ENCODE measurements at places on chromosomes 5 and 9. TPM values are rescaled to one million over a fixed set of nuclear protein-coding genes. Genes with fewer than 3 reads are reported as not detected.

Gene ST8SIA4
- not detected for total RNA-seq

Gene FBP1
- 6.5 TPM for total RNA-seq

Gene TAS2R1
- not detected for total RNA-seq

Gene IL9
- total RNA-seq: not detected

Gene IQGAP2
- total RNA-seq: 25.0 TPM

Gene PLAC8L1
- total RNA-seq: 3.8 TPM

Gene ENG
- total RNA-seq: 0.32 TPM

Gene HAND1
- not detected for total RNA-seq

Gene FYB1
- 42.8 TPM for total RNA-seq

Gene ABO
- 3.3 TPM for total RNA-seq

GRCh38 chr9:70696694-70697335, 282.4 kb upstream of the KLF9 start:
- no peak for DNase-seq

GRCh38 chr5:88979244-88979643, 96.3 kb upstream of the MEF2C start:
- no peak for DNase-seq

DNA sequence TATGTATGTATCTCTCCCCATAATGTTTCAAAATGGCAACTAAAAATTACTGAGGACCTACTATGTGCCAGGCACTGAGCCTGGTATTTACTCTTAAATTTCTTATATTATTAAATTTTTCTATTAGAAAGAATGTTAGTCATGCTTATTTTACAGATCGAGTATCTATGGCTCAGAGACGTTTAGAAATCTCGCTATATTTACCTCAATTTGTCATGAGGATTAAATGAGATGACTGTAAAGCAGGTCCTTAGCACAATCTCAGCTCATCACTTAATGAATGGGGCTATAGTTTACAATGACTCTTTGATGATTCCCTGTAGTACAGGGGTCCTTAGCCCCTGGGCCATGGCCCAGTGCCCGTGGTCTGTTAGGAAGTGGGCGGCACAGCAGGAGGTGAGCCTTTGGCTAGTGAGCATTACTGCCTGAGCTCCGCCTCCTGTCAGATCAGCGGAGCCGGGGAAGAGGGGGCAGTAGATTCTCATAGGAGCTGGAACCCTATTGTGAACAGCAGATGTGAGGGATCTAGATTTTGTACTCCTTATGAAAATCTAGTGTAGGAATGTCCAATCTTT, 15.5 kb downstream of the ENC1 start:
- no peak for DNase-seq

DNA sequence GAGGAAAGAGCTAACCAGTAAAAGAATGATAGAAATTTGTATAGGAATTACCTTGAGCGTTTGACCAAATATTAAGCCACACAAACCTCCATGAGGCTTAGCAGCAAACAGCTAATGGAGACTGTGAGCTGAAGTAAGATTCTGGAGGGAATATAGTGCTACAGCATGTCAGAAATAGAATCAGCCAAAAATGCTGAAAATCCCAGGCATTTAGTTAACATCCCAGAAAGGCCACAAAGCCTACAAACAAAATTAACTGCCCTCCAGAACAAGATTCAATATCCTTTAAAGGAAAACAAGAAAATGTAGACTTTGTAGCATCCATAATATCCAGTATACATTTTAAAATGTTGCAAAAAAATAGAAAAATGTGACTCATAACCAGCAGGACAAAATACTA, 257.8 kb upstream of the TUSC1 start:
- no peak for DNase-seq

DNA sequence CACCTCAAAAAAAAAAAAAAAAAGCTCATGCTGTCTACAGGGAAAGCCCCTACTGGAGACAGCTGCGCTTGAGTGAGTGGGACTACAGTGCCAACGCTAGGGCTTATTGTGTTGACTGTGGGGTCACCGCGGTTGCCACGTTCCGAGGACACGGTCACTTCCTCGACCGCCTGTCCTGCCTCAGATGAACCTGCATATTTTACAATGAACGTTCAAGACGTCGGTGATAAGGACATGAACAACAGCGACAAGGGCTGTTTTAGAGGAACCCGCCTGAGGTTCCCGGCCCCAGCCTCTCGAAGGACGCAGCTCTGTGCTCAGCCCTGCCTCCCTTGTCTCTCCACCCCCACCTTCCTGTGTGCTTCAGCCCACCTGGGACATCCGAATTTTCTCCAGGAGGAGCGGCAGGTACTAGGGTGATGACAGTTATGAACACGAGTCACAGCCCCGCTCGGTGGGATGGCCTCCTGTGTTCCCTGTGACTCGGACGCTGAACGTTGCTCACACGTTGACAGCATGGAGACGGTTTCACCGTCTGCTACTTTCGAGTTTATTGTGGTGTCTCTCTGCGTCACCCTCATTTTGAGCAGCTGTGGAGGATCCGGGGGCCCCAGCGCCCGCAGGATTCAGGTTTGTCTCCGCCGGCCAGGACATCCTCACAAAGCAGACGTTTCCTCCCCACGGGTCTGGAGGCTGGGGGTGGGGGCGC, 11.3 kb upstream of the DIPK1B start:
- DNase-seq: no peak

DNA sequence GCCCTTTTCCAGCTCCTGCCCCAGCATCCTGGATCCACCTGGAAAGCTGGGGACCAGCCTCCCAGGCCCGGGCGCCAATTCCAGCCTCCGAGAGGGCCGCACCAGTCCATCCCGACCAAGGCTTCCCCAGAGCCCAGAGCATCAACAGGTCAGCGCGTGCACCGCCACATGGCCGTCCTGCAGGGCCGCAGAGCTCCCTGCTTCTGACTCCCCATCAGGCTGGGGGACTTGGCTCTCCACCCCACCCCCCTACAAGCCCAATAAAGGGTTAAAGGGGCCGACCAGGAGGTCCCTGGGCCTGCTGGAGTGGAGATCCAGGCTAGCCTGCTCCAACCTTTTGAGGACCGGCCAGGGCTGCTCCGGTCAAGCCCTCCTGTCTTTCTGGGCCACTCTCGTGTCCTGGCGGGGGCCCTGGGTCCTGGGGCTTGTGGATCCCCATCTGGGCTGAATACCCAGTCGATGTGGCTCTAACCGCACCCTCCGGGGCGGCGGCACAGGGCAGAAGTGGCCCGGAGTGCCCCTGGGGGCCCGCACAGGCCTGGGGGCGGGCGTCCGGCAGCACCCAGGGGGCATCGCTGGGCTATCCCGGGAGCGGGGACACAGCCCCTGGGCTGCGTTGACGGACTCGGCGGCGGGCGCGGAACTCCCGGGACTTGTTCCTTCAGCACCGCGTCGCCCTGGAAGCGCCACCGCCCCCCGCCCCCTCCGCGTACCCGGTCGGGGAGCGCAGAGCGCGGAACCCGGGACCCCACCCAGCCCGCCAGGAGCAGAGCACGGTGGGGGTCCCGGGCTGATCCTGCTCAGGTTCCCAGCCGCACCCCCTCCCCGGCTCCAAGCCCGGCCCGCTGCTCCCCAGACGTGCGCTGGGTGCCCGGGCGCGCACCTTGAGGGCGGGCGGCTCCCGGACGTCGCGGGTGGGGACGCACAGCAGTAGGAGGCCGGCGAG, 590 bp downstream of the ENTPD2 start:
- DNase-seq: no peak

DNA sequence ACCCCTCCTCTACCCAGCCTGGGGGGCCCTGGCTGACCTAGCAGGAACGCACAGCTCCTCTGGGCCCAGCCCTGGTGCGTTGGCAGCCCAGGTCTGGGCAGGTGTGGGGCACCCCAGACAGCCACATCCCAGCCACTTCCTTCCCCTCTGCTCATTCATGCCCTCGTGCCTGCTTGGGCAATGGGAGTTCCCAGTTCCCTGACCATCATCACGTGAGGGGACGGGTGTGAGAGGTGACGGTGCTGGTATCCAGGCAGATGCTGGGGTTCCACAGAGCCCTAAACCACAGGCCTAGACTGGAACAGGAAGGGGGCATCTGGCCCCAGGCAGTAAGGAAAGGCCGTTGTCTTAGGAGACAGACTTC, 8.4 kb downstream of the RALGDS start:
- no peak for DNase-seq

GRCh38 chr5:171427318-171428167, 8.1 kb downstream of the FGF18 start:
- no peak for DNase-seq

DNA sequence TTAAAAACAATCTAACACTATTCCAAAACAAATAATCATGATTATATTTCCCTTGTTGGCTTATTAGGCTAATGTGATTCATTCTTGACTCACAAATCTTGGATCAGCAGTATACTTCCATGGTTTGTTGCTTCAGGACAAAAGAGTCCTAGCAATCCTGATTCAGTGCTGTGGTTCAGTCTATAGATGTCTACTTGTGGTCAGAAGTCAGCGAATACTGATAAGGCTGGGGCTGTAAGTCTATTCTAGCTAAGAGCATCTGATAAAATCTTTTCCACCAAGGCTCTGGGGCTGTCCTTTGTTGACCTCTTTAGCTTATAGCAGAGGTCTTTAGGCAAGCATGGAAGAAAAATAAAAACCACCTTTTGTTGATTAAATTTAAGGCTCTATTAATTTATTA, 4.4 kb upstream of the SMIM3 start:
- no peak for DNase-seq

DNA sequence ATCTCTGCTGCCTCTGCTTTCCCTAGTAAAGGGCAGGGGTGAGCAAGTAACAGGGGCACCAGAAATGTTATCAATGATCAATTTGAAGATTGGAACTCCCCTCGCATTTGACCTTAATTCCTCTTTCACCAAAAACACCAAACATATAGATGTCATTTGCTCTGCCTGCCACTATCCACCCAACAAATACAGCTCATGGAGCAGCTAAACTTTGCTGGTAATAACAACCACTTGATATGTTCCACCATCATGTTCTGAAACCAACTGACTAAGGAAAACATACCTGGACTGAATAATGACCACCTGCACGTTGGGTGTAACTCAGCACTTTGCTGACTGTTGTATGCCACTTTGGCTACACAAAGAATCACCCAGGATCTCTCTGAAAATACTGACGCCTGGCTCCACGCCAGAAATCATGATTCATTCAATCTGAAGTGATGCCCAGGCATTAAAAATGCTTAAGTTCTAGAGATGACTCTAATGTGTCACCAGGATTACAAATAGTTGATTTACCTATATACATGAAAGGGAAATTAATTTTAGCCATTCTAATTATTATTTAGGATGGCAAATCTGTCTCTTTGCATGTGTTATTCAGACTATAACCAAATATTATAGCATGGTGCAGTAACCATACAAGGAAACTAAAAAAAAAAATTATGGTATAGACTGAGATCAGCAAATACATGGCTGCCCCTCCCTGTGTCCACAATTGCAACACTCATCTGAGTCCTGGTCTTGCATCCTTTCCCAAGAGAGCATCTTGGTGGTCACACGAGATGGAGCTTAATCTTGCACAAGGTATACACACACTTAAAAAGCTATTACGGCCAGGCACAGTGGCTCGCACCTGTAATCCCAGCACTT, 43.1 kb upstream of the TTC39B start:
- peak; percentile 29 for DNase-seq

- DNase-seq: no peak
Measured at GRCh38 chr5:158848634-158849033, 251.1 kb downstream of the EBF1 start.

DNA sequence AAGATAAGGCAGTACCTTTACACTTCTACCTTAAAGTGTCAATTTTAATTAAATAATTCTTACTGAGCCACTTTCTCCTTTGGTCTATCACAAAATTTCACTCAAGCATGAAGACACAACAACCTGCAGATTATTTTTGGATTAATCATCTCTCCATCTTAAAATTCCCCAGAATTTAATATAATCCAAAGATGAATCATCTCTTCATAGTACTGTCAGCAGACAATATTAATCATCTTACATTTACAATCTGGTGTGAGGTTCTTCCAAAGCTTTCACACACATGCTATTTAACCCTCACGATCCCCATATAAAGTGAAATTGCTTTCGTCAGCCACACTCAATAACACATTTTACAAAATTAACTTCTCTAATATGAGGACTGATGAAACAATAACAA, 43.0 kb downstream of the LHFPL2 start:
- no peak for DNase-seq

GRCh38 chr9:88983865-88984542, 7.3 kb upstream of the S1PR3 start:
- DNase-seq: no peak

- DNase-seq: no peak
Measured at GRCh38 chr9:34689512-34689911, 1.6 kb downstream of the CCL19 start.

DNA sequence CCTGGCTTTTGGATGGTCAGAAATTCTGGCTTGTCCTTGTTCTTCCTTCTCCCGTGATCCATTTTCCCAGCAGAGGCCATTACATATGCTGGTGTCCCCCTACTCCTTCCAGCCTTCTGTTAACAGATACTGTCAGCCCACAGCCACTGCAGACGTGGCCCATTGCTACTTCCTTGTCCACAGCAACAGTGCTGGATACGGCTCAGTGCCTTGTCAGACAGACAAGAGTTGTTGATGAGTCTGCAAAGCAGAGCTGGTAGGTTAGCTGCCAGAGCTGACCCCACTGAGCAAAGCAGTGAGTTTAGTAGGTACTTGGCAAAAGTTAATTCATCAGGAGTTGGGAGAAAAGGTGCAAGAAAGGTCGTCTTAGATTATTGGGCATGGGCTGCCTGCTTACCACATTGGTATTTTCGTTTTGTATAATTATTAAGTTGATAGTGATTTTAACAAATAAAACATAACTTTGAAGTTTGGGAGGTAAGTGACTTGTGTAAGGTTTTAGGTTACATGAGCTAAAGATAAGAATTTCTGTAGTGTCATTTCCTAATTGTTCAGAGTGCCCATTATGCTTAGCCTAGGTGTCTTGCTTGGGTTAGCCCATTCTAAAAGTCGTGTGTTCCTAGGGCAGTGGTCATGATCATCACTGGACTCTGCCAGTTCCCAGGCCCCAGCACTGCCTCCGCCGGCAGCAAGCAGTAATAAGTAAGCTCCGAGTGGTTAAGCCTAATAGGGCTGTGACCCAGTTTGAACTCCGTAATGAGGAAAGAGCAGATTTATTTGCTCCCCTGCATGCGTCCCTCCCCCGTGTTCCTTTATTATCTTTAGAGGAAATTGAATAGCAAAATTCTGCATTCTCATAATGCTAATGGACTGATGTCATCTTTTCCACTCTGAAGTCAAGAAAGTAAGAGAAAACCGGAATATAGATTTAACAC, 292.0 kb downstream of the FANCC start:
- peak; percentile 80 for DNase-seq

GRCh38 chr5:64569858-64570257, 64.0 kb downstream of the RGS7BP start:
- DNase-seq: no peak

Data from Calu3 (cell line).